Transverse colon (tissue), 4 donors: ENCODE measurements at places on chromosomes 11 and 22. TPM values are rescaled to one million over a fixed set of nuclear protein-coding genes. Genes with fewer than 3 reads are reported as not detected.
A peak's percentile ranks its signal among the peaks of the same experiment; 100 is the strongest.

Gene OR51V1
- not detected for total RNA-seq

GRCh38 chr11:128463371-128463829 is 124.0 kb downstream of the ETS1 start:
- H3K4me3 ChIP-seq, result no peak overlapping the region
- peak overlapping the region; percentile 40 for H3K27ac ChIP-seq
- H3K27me3 ChIP-seq, result no peaks in the 10 kb centered on the region

Gene SPTBN2
- total RNA-seq, result 0.75 TPM

- DNase-seq, result peak; percentile 50
- H3K4me3 ChIP-seq, result no peak overlapping the region
- peaks cover 17% of the 10 kb centered on the region for H3K4me1 ChIP-seq
- peak overlapping the region; percentile 37 for H3K27ac ChIP-seq
- H3K36me3 ChIP-seq, result no peaks in the 10 kb centered on the region
Observed at GRCh38 chr11:111438846-111439520, 59.9 kb upstream of the POU2AF1 start.

Gene TMEM121B
- under 0.01 TPM for total RNA-seq

Gene TRIM3
- 205 TPM for total RNA-seq

- H3K4me3 ChIP-seq, result no peak overlapping the region
- H3K36me3 ChIP-seq, result no peaks in the 10 kb centered on the region
- DNase-seq, result no peak
- no peak overlapping the region for H3K27ac ChIP-seq
- peaks cover 16% of the 10 kb centered on the region for H3K4me1 ChIP-seq
Observed at GRCh38 chr11:34351687-34352469, 5.9 kb downstream of the ABTB2 start.
